DMS79 treated with DMSO at 0.1 percent for 48 hours (cell line): ENCODE measurements at places on chromosomes 7 and 10.
A peak's percentile ranks its signal among the peaks of the same experiment; 100 is the strongest.

DNA sequence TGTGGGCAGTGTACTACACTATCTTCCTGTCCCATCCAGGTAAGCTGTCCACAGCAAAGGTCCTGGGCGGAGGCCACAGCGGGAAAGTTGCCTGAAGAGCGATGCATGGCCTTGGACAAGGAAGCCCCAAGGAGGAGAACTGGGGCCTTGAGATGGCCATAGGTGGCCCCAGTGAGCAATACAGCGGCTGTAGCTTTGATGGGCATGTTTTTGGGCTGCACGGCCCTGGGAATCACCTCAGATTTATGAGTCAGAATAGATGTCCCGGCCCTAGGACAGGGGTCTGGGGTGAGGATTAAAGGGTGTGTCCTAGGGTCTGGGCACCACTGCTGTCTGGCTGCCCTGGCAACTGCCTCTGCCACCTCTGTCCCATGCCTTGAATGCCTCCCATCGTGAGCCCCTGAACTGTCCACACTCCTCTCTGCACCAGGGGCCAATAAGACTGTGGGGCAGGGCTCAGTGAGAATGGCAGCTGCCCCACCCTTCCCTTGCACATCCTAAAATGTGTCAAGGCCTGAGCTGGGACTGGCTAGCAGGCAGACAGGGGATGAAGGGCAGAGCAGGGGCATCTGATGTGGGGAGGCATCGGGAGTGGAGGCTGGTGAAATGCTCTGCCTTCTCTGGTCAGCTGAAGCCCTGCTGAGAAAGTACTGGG, 9.4 kb upstream of the IRF5 start:
- no peak for DNase-seq

DNA sequence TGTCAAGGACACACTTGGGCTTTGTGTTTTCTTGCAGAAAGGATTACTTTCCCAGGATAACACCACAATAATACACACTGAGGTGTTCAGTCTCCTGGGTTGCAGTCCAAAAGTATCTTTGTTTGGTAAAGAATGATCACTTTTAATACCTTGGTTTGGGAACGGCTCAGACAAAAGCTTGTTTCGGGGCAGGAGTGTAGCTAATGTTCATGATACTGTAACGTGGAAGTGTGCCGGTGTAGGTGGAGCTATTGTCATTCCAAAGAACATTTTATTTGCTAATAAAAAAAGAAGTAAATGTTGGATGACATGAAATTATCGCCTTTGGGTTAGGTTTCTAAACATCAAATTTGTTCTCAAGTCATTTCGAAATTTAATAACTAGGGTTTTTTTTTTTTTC, 1.2 kb downstream of the EIF4H start:
- no peak for DNase-seq

GRCh38 chr10:15700078-15700674, 19.5 kb downstream of the ITGA8 start:
- no peak for DNase-seq

- peak; percentile 66 for DNase-seq
These were observed 11.2 kb upstream of the EPHA1 start for GRCh38 chr7:143419880-143420279.

GRCh38 chr7:107404740-107405537, 64.9 kb upstream of the GPR22 start:
- DNase-seq, result peak; percentile 33

DNA sequence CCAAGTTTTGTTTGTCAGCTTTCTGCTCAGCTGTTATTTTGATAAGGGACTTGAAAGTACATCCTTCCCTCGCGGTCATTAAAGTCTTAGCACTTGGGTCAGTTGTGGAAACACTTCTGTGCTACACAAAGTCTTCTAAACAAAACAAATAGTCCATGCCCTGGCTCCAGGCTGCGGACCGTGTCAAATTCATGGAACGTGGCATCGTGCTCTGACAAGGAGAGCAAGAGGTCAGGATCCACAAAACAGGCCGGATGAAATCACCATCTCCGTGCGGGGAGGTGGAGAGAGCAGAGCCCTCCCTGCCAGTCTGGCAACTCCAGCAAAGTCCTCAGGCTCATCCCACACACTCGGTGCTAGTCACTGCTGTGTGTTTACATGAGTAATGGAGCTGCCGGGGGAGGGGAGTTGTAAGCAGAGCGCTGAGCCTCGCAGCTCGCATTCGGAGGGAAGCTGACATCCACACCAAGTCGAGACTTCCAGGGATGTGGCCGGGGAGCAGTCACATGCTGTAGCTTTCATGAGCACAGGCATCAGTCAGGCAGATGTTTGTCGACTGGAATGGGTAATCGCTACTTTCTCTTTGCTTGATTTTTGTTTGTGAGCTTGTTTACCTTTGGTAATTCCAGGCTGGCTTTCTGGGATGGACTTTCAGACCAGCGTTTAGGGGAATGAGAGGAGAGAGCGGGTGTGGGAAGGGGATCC, 147.6 kb downstream of the ARID5B start:
- no peak for DNase-seq

DNA sequence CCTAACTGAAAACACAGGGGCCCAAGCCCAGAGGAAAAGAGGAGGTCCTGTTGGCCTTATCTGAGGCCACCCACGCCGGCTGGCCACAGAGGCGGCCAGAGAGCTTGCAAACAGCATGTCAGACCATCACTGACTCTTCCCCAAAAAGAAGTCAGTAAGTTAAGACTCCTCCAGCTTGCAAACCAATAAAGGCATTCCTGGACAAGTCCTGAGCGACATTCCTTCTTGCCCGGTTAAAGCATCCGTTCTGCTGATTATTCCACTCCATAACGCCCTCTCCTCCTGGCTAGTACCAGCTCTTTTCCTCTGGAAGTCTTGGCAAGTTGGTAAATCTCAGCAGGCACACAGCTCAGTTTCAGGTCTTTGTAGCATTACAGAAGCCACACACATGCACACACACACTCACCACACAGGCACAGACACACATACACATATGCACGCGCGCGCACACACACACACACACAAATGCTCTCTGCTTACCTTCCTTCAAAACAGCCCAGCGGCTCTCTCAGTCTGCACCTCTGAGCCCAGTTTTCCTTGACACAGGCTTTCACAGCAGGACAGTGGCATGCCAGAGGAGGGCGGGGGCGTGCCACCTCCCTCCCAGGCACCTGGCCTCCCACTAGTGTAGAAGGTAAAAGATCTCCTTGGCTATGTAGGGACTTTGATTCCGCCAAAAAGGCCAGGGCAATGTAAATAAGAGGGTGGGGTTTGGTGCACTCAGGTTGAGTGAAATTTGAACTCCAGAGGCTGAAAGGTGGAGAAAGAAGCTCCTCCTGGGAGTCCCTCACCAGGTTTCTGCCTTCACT, 201.4 kb downstream of the TNS3 start:
- DNase-seq, result no peak

- DNase-seq, result peak; percentile 10
These were observed 240.4 kb downstream of the CAMK1D start for GRCh38 chr10:12589791-12590190.

DNA sequence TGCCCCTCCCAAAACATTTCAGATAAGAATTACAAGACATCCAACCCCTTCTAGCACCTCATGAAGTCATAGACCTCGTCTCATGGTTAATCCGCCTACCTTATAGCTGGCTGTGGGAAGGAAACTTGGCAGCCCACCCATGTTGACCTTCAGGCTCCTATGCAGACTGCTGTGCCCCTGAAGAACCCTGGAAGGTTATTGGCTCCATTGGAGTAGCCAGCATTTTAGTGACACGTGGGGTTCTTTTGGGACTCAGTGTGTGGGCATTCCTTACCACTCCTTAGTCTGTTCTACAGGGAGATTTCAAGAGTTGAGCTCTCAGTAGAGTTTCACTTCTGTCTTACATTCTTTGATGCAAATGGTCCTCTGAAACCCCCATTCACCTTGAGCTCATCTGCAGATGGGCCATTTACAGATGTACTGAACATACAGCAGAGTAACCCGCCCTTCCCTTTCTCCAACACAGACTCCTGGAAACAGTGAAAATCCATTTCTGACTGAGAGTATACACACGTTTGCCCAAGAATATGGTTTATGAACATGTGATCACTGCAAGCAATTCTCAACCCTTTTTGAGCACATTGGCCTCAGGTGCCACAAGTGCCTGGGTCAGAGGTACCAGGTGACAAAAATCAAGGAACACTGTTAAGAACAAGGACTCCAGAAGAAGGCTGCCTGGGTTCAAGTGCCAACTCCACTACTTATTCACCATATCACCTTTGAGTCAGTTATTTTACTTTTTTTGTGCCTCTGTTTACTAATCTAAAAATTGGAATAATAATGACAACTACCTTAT, 54.0 kb upstream of the HECW1 start:
- no peak for DNase-seq

GRCh38 chr10:28256776-28257175, 46.1 kb downstream of the MPP7 start:
- no peak for DNase-seq

GRCh38 chr7:30471205-30471604, 7.4 kb downstream of the NOD1 start:
- DNase-seq, result no peak

GRCh38 chr10:78223088-78223487, 189.4 kb downstream of the RPS24 start:
- no peak for DNase-seq

DNA sequence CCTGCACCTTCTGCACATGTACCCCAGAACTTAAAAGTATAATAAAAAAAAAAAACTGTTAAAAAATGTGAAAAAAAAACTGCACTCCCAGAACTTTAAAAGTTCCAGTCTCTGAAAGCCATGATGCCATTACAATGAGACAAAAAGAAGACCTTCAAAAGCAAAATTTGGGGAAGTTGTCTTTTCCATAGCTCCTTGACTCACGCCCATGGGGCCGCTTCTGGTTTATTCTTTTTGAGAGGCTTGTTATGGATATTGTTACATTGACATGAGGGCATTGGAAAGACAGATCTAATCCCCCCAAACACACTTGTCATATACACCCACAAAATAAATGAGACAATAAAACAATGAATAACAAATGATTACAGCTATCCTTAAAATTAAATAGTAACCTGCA, 798 bp downstream of the BLNK start:
- DNase-seq, result no peak

GRCh38 chr7:76063114-76063513, 15.2 kb downstream of the MDH2 start:
- DNase-seq, result no peak

GRCh38 chr7:95330961-95331337, 6.6 kb upstream of the PON1 start:
- DNase-seq, result no peak
